ENCODE measurements at places on chromosomes 3 and 15.

- no peak for DNase-seq
Measured at GRCh38 chr15:80211976-80212375, 40.0 kb downstream of the CTXND1 start.

- DNase-seq, result no peak
Measured at GRCh38 chr15:30650012-30650929, 24.3 kb downstream of the ARHGAP11B start.

GRCh38 chr3:172057059-172057458 is 17.7 kb downstream of the FNDC3B start:
- DNase-seq, result no peak

GRCh38 chr3:9214599-9214998 is 34.8 kb downstream of the SRGAP3 start:
- no peak for DNase-seq

DNA sequence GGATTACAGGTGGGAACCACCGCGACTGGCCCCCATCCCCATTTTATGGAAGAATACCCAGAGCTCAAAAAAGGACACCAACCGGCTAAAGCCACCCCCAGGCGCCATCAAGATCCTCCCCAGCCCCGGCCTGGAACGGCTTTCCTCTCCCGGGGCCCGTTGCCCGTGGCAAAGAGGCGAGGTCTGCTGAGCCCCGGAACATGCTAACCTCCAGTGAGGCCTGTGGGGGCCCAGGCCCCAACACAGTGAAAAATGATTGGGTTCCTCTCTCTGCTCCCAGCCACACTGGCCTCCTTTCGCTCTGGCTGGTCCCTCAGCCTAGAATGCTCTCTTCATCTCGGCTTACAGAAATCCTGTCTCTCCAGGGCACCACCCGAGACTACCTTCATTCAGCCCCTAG is 46.5 kb upstream of the SMAD6 start:
- no peak for DNase-seq

DNA sequence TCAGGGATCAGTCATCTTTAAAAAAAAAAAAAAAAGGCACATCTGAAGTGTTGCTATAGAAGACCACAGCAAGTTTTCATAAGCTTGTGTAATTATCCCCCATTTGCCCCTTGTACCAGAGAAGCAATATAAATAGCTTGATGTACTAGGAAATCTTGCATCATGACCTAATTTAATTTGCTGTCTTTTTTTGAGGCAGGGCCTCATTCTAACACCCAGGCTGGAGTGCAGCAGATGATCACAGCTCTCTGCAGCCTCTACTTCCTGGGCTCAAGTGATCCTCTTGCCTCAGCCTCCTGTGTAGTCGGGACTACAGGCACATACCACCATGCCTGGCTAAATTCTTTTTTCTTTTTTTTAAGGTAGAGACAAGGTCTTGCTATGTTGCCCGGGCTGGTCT is 88.7 kb downstream of the ARIH1 start:
- no peak for DNase-seq

- DNase-seq, result no peak
Measured at GRCh38 chr3:168612671-168613070, 516.9 kb upstream of the GOLIM4 start.

DNA sequence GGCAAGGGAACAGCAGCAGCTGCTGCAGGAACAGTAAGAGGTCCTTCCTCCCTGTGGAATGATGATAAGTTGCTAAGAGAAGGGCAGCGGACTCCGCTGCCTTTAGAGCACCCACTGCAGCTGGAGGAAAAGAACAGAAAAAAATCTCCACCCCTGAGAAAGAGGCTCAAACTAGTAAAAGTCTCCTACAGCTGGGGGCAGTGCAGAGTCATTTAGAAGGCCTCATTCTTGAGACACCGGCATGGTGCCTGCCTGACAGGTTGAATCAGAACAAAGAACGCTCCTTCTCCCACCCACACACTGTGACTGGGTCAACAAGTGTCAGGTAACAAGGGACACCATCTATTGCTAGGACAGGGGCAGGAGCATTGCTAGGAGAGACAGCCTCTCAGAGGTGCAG is 188.4 kb downstream of the ABHD5 start:
- DNase-seq, result no peak

DNA sequence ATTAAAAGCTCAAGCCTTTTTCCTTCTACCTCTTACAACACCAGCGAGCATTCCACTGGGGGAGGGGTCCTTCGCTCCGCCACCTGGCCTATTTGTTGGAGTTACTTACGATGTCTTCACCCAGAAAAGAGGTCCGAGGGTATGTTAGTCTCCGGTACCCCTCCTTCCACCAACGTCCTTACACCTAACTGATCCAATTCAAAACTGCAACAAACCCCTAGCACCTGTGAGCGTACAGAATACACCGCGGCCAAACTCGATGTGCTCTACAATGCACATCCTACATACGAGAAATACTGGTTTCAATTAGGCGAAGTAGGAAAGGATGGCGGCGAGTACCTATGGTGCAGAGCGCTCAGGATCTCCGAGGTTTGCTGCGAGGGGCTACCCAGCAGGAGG is 944 bp downstream of the SLITRK3 start:
- no peak for DNase-seq

- DNase-seq, result no peak
Measured at GRCh38 chr3:74267131-74267530, 347.3 kb downstream of the CNTN3 start.

- no peak for DNase-seq
Measured at GRCh38 chr3:114214542-114215341, 22.6 kb downstream of the ZNF80 start.

GRCh38 chr3:177906126-177906511 is 630.1 kb upstream of the KCNMB2 start:
- peak; percentile 58 for DNase-seq

DNA sequence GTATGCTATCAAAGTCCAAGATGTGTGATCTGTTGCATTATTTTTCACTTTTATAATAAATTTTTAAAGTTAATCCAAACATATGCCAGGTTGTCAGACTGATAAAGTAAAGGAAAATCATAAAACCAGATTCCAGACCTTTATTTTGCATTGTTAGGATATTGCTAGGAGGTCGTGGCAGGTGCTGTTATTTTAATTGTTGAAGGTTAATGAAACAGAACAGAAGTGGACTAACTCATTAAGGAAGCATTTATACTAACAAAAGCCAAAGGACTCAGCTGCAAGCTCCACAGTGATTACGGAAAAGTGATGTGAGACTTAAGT is 63.1 kb downstream of the DCLK3 start:
- DNase-seq, result no peak

- no peak for DNase-seq
Measured at GRCh38 chr3:124859025-124859424, 28.1 kb downstream of the ITGB5 start.

DNA sequence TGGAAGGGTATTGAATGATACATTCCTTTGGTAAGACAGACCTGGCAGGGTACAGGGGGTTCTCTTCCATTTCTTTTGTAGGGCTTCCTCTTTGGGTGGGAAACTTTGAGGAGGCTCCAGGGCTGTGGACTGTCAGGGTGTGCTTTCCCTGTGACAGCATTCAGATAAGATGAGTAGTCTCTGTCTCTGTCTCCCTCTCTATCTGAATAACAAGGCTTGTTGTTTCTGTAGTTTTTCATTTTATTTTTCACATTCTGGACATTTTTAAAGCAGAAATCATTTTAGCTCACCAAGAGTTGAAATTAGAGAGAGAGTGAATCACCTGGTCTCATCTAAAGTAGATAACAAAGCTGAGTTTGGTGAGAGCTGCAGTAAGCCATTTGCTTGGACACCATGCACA is 100.8 kb upstream of the TPM1 start:
- DNase-seq, result no peak

DNA sequence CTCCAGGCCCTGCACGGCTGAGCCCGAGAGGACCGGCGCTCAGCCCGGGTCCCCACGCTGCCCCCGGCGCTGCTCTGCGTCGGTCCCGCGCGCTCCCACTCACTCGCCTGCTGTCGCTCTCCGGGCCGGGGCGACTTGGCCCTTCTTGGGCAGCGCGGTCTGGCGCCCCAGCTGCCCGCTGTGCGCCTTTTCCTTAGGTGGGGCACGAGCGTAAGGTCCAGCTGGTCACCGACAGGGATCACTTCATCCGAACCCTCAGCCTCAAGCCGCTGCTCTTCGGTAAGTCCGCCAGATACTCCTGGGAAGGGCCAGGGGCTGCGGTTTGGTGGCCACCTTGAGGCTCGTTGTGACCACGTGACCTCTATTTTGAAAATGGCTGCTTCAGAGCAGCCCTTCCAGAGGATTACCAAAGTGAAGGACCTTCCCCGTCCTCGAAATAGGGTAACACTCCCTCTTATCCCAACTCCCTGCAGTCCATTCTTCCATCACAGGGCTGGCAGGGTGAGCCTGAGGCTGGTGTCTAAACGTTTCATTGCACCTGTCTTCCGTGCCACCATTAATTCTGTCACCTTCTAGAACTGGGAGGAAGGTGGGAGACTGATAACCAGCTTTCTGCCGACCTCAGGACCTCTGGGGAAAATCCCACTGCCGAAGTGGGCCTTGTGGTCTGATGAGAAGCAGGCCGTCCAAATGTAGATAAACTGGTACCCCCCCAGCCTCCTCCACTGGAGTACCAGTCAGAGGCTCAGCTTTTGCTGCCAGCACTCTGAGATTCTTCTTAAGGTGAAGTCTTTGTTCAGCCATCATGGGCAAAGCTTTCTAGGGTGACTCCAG is 812 bp downstream of the P4HTM start:
- DNase-seq, result peak; percentile 49

GRCh38 chr3:176757429-176757828 is 439.9 kb downstream of the TBL1XR1 start:
- no peak for DNase-seq

GRCh38 chr15:62771234-62771633 is 271.3 kb upstream of the TPM1 start:
- no peak for DNase-seq

DNA sequence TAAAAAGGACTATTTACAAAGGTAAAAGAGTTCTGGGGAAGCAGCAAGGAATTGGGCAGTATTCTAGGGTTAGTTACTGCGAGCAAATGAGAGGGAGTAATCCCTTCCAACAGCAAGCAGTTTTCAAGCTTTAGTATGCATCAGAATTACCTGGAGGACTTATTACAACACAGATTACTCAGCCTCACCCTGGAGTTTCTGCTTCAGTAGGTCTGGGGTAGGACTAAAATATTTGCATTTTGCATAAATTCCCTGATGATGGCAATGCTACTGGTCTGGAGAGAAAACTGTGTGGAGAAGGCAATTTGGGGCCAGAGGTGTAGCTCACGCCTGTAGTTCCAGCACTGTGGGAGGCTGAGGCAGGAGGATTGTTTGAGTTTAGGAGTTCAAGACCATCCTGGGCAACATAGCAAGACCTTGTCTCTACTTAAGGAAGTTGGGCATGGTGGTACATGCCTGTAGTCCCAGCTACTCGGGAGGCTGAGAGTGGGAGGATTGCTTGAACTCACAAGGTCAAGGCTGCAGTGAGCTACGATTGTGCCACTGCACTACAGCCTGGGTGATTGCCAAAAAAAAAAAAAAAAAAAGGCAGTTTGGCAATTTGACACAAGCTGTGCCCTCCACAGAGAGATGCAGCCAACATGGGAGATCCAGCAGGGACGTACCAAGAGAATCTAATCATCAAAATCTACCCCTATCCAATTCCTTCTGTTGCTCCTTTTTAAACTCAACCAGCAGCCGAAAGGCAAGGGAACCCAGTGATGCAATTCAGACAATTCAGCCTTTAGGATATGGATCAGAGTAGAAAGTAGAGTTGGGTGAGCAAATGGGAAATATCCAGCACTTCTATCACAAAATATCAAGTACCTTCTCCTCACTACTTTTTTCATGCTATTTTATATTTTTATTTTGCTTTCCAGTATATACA is 27.1 kb upstream of the AP4E1 start:
- no peak for DNase-seq

GRCh38 chr3:51873876-51874275 is 1.5 kb downstream of the IQCF5 start:
- DNase-seq, result no peak

DNA sequence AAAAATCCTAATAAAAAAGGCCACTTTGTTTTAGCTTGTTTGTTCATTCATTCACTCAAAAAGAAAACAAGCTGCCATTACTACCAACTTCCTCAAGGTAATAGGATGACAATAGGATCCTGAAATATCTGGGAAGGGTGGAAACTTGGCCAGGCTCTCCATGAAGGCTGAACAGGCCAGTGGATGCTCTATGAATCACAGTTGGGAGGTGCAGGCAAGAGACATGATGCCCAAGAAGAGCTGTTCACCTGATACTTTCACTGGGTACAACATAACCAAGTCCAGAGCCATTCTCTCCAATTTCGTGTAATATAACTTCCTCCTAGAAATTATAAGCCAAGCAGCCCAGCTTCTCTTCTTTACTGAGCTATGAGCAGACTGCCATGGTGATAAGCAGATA is 37.3 kb downstream of the NMNAT3 start:
- no peak for DNase-seq

DNA sequence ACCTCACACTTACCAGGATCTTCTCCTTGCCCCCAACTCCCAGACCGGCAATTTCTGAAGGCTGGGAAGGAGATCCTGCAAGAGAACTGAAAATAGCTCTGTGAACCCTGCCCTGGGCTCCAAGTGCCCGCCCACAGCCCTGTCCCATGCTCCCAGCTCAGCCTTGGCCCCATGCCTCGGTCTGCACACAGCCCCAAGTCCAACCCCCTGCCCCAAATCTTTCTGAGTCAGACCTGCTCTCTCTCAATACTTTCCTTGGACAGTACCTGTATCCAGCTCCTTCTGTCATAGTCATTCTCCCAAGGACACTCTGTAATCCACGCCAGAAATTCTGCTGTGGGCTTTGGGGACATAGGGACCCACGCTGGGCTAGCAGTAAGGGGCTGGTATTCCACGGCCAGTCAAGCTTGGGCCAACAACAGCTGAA is 6.3 kb upstream of the SMAD3 start:
- DNase-seq, result no peak

- peak; percentile 42 for DNase-seq
Measured at GRCh38 chr3:49607105-49607591, 52.9 kb downstream of the BSN start.

- DNase-seq, result no peak
Measured at GRCh38 chr3:58281069-58281468, 25.0 kb upstream of the RPP14 start.

- no peak for DNase-seq
Measured at GRCh38 chr15:79896131-79896633, 632 bp downstream of the MTHFS start.

All from midbrain (tissue), 1 donor.